ENCODE measurements at places on chromosomes 1 and 21. TPM values are rescaled to one million over a fixed set of nuclear protein-coding genes. Genes with fewer than 3 reads are reported as not detected.

- H3K4me1 ChIP-seq, result peaks cover 5% of the 10 kb centered on the region
- H3K27ac ChIP-seq, result no peak overlapping the region
- no peaks in the 10 kb centered on the region for H3K27me3 ChIP-seq
- H3K4me3 ChIP-seq, result no peak overlapping the region
Measured at GRCh38 chr1:55928576-55928975, 650.8 kb downstream of the PLPP3 start.

DNA sequence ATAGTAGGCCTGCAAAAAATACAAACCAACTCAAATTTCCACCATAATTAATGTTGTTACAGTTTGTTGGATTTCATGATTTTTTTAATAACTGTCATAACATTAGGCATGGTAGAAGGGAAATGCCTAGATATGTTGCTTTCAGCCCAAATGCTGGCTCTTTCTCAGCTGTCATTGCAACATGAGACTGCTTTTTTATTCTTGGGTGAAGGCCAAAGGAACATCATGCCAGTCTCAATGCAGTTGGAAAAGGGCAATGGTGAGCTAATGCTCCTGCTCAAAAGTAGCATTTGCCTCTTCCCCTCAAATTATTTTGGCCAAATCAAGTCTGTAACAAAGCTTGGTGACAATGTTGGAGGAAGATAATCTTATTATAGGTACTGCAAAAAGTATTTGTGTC is 877.7 kb upstream of the PRMT6 start:
- no peak overlapping the region for H3K27ac ChIP-seq
- no peaks in the 10 kb centered on the region for H3K4me1 ChIP-seq
- no peaks in the 10 kb centered on the region for H3K36me3 ChIP-seq
- H3K4me3 ChIP-seq, result no peak overlapping the region
- DNase-seq, result peak; percentile 1

- DNase-seq, result peak; percentile 83
- no peaks in the 10 kb centered on the region for H3K4me1 ChIP-seq
- no peak overlapping the region for H3K4me3 ChIP-seq
- H3K36me3 ChIP-seq, result no peaks in the 10 kb centered on the region
Measured at GRCh38 chr21:43361493-43362296, 65.2 kb downstream of the SIK1 start.

- no peak for DNase-seq
- H3K27me3 ChIP-seq, result no peaks in the 10 kb centered on the region
- peaks cover 3% of the 10 kb centered on the region for H3K4me1 ChIP-seq
- H3K27ac ChIP-seq, result no peak overlapping the region
- no peak overlapping the region for H3K4me3 ChIP-seq
Measured at GRCh38 chr1:112719706-112720105, 4.6 kb upstream of the PPM1J start.

GRCh38 chr1:15622712-15623373 is 5.6 kb downstream of the DDI2 start:
- H3K27me3 ChIP-seq, result no peaks in the 10 kb centered on the region
- no peak overlapping the region for H3K4me3 ChIP-seq

DNA sequence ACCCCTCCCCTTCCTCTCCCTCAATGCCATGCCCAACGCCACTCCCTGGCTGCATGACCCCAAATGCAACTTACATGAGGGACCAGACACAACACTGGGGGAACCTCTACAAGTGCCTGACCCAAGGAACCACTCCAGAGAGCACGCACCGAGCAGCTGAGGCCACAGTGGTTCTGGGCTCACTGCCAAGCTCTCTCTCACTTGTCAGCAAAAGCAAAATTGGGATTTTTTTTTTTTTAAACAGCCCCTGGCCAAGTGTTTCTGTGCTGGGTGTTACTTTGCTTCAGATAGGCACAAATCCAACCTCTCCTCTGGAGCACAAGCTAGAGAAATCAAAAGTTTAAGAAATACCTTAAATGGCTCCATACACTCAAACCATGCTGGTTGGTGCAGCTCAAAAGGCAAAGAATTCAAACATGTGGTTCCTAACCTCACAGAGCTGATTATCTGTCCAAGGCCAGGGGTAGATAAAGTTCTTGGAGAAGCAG is 363.0 kb downstream of the SETD4 start:
- H3K4me3 ChIP-seq, result no peak overlapping the region
- no peak overlapping the region for H3K27ac ChIP-seq
- H3K36me3 ChIP-seq, result no peaks in the 10 kb centered on the region
- peaks cover 12% of the 10 kb centered on the region for H3K4me1 ChIP-seq

GRCh38 chr1:11653101-11653860 is 948 bp downstream of the FBXO2 start:
- no peaks in the 10 kb centered on the region for H3K36me3 ChIP-seq
- peaks cover 16% of the 10 kb centered on the region for H3K27me3 ChIP-seq
- H3K4me1 ChIP-seq, result peaks cover 10% of the 10 kb centered on the region
- H3K27ac ChIP-seq, result no peak overlapping the region
- DNase-seq, result no peak

GRCh38 chr1:106254748-106255147 is 801.7 kb upstream of the PRMT6 start:
- no peaks in the 10 kb centered on the region for H3K36me3 ChIP-seq
- H3K27me3 ChIP-seq, result no peaks in the 10 kb centered on the region
- no peak overlapping the region for H3K27ac ChIP-seq
- no peaks in the 10 kb centered on the region for H3K4me1 ChIP-seq
- no peak overlapping the region for H3K4me3 ChIP-seq

GRCh38 chr1:83796409-83796808 is 202.5 kb downstream of the TTLL7 start:
- no peak overlapping the region for H3K4me3 ChIP-seq
- H3K27me3 ChIP-seq, result no peaks in the 10 kb centered on the region
- DNase-seq, result no peak

GRCh38 chr1:113975211-113975895 is 3.9 kb upstream of the OLFML3 start:
- H3K27ac ChIP-seq, result no peak overlapping the region
- peaks cover 19% of the 10 kb centered on the region for H3K36me3 ChIP-seq
- peaks cover 38% of the 10 kb centered on the region for H3K4me1 ChIP-seq
- H3K27me3 ChIP-seq, result no peaks in the 10 kb centered on the region

GRCh38 chr21:9838738-9839642 is 682.4 kb upstream of the TPTE start:
- no peak overlapping the region for H3K4me3 ChIP-seq
- H3K27ac ChIP-seq, result no peak overlapping the region
- no peaks in the 10 kb centered on the region for H3K27me3 ChIP-seq
- H3K4me1 ChIP-seq, result no peaks in the 10 kb centered on the region
- no peaks in the 10 kb centered on the region for H3K36me3 ChIP-seq
- no peak for DNase-seq

DNA sequence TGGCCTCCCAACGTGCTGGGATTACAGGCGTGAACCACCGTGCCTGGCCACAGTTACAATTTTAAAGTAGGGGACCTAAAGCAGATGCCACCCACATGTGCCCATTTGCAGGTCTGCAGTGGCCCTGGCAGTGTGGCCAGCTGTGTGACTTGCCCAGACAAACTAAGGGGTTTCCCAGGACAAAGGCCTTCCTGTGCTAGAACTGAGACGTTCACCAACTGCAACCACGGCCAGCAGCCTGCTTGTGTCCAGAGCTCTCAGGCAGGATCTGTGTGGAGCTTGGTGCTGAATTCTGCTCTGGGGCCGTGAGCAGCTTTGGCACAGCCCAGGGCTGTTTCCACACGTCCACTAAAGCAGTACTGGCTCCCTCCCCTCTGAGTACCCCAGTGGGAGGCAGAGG is 10.6 kb upstream of the PTTG1IP start:
- no peaks in the 10 kb centered on the region for H3K36me3 ChIP-seq
- DNase-seq, result no peak
- H3K27ac ChIP-seq, result no peak overlapping the region
- no peaks in the 10 kb centered on the region for H3K27me3 ChIP-seq
- peaks cover 14% of the 10 kb centered on the region for H3K4me1 ChIP-seq

DNA sequence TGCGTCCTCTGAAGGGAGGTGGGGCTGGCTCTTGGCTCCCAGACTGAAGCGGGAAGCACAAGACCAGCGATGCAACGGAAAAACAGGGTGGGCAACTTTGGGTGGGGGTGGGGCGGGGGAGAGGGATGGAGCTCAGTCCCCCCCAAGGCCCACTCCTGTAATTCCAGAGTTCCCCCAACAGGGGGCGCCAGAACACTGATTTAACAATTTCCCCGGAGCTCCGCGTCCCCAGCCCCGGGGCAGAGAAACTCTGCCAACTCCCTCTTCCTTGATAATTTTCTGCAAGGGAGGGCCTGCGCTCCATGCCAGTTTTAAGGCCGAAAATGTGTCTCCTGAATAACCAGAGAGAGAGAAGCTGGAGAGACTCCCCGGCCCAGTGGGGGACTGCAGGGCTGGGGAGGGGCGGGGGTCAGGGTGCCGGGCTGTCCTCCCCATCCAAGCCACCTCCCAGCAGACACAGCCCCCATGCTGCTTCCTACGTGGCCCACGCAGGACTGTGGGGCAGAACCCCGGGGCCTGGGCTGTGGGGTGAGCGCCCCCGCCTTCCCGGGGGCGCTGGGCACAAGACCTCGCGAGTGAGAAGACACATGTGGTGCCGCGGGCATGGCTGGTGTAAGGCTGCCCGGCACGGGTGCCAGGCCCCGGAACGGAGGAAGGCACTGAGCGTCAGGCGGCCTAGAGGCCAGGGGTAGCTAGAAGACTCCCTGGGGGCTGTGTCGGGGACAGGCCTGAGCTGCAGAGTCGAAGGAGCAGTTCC is 51.4 kb downstream of the KIF21B start:
- no peaks in the 10 kb centered on the region for H3K4me1 ChIP-seq
- H3K27ac ChIP-seq, result no peak overlapping the region
- no peaks in the 10 kb centered on the region for H3K36me3 ChIP-seq
- no peaks in the 10 kb centered on the region for H3K27me3 ChIP-seq
- DNase-seq, result peak; percentile 89
- no peak overlapping the region for H3K4me3 ChIP-seq

DNA sequence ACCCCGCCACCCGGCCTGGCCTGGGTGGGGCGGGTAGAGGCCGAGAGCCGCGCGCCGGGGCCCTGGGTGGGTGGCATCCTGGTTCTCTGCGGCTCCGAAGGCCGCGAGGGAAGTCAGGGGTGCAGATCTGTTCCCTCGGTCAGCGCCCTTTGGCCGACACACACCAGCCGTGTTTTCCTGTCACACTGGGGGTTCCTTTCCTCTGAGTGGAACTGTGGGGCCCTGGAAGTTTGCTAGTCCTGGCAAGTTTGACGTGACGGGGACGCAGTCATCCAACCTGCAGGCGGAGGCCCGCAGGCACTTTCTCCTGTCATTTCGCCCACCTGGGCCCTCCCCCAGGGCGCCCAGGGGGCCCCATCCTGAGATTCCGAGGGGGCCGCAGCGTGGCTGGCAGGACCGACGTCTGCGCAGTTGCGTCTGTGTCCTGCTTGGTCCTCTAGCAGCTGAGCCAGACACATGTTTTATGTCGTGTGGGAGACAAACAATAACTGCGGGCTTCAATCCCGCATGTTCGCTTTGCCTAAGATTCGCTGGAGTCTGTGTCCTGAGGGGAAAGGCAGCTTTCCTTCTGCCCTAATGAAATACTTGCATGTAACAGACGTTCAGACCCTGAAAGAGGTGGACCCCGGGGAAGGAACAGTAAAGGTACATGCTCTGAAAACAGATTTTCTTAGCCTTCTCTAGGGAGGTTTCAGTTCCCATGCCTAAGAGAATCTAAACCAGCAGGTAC is 1.5 kb downstream of the FAM163A start:
- DNase-seq, result no peak
- H3K27ac ChIP-seq, result no peak overlapping the region
- H3K27me3 ChIP-seq, result peaks cover 84% of the 10 kb centered on the region

GRCh38 chr1:8232036-8232757 is 85.7 kb upstream of the SLC45A1 start:
- no peak for DNase-seq
- H3K27ac ChIP-seq, result no peak overlapping the region
- no peaks in the 10 kb centered on the region for H3K27me3 ChIP-seq
- H3K4me1 ChIP-seq, result no peaks in the 10 kb centered on the region

- DNase-seq, result no peak
- peaks cover 14% of the 10 kb centered on the region for H3K4me1 ChIP-seq
- H3K27me3 ChIP-seq, result no peaks in the 10 kb centered on the region
- no peak overlapping the region for H3K4me3 ChIP-seq
- H3K27ac ChIP-seq, result no peak overlapping the region
Measured at GRCh38 chr1:93662481-93663207, 19.0 kb downstream of the BCAR3 start.

GRCh38 chr1:244084763-244085162 is 33.7 kb downstream of the ZBTB18 start:
- no peaks in the 10 kb centered on the region for H3K36me3 ChIP-seq
- no peak overlapping the region for H3K27ac ChIP-seq
- H3K4me1 ChIP-seq, result peaks cover 4% of the 10 kb centered on the region

DNA sequence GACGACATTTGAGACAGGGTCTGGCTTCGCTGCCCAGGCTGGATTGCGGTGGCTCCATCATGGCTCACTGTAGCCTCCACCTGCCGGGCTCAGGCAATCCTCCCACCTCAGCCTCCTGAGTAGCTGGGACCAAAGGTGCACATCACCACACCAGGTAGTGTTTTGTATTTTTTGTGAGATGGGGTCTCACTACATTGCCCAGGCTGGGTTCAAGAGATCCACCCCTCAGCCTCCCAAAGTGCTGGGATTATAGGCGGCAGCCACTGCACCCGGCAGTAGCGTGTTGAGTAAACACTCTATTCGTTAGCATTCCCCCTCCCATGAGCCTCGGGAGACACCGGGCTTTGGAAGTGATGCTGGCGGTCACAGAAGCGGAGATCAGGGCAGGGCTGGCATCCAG is 6.8 kb upstream of the C1QTNF12 start:
- no peaks in the 10 kb centered on the region for H3K4me1 ChIP-seq
- no peaks in the 10 kb centered on the region for H3K36me3 ChIP-seq
- no peak overlapping the region for H3K27ac ChIP-seq
- no peaks in the 10 kb centered on the region for H3K27me3 ChIP-seq

DNA sequence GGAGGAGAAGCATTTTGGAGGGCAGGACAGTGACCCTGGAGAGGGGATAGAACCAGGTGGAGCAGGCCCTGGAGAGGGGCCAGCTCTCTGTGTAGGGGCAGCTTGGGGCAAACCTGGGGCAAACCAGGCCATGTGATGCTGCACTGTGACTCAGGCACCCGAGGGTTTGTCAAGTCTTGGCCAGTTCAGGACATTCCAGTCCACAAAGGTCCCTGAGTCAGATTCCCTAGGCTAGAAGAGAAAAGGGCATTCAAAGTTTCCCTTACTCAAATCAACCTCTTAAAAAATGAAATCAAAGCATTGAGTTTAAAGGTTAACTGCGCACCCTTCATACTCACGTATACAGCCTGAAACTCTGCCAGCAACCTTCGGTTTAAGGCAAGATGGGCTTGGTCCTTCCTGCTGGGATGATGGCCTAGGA is 25.2 kb upstream of the PLA2G2C start:
- DNase-seq, result no peak
- H3K27me3 ChIP-seq, result peaks cover 9% of the 10 kb centered on the region
- no peaks in the 10 kb centered on the region for H3K36me3 ChIP-seq
- no peaks in the 10 kb centered on the region for H3K4me1 ChIP-seq
- H3K27ac ChIP-seq, result no peak overlapping the region

- no peak for DNase-seq
- H3K27ac ChIP-seq, result peak overlapping the region; percentile 72
- H3K4me3 ChIP-seq, result no peak overlapping the region
- no peaks in the 10 kb centered on the region for H3K36me3 ChIP-seq
- H3K27me3 ChIP-seq, result no peaks in the 10 kb centered on the region
Measured at GRCh38 chr1:23563003-23563402, 3.7 kb upstream of the ID3 start.

The C1orf185 gene
- total RNA-seq, result not detected

The NPHP4 gene
- total RNA-seq, result 15.7 TPM

The TMEM240 gene
- 2.3 TPM for total RNA-seq

The MTOR gene
- total RNA-seq, result 35.9 TPM

The TMEM54 gene
- 44.5 TPM for total RNA-seq

The RORC gene
- total RNA-seq, result 10.9 TPM

The CTPS1 gene
- 16.3 TPM for total RNA-seq

The OVAAL gene
- 0.17 TPM for total RNA-seq

The MATN1 gene
- total RNA-seq, result 0.15 TPM

The KCNJ6 gene
- total RNA-seq, result 0.03 TPM

The AXDND1 gene
- total RNA-seq, result 2.7 TPM

The CTSS gene
- 293 TPM for total RNA-seq
